ENCODE measurements at places on chromosomes 1 and 21.

- no peak for DNase-seq
These were observed 189.4 kb downstream of the GRIK3 start for GRCh38 chr1:36844917-36845316.

DNA sequence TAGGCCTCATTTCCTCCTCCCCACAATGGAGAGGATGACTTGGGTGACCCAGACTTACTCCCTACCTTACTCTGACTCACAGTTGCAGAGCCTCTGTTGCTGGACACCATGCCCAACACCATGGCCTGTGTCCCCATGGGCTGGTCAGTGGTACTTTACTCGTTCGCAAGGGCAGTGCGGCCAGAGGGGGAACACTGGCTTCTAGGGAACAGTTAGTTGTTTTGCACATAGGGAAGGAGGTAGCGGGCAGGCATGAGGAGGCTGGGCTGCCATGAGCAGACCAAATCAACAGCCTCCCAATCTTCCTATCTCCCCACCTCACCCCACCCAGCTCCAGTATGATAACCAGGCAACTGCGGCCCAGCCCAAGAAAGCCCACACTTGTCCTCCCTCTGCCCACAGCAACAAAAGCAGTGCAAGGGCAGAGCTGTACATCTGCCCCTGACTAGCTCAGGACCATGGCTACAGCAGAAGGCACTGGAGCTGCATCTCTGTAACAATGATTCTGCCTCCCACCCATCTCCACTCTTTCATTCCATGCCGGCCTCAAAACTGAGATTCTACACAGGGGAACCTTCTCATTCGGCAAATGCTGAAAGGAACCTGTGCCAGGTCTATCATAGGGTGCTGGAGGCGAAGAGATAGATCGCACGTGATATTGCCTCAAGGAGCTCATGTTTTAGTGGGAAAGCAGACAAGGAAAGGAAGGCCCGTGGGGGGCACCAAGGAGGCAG, 18.6 kb downstream of the TAL1 start:
- DNase-seq: no peak

DNA sequence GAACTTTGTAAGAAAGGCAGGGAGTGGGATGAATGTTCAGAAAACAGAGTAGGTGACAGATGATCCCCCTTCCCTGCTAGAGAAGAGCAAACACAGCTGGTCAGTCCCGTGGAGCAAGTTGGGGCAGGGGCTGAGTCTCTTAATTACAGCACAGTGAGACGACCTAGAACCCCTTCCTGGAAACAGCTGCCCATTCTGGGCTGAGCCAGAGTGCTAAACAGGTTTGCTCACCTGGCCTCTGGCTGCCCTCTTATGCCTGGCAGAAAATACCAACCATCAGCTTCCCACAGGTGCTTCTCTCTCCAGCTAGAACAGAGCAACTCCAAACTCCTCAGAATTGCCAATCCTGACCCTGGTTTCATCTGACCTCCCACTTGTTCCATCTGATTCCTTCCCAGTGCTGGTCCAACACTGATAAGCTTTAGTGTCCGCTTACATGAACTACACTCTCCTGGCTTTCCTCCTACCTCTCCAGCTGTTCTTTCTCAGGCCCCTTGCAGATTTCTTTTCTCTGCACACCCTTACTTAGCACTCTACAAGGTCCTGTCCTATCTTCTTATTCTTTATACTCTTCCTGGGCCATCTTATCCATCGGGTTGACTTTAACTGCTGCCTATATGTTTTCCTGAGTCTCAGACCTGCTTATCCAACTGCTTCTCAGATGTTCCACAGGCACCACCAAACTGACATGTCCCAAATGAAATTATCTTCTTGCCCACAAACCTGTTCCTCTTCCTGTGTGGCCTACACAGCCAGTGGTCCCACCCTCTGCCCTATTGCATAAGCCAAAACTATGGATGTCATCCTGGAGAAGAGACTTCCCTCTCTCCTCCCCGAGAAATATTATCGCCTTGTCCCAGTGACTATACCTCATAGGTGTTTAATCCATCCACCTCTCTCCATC, 22.6 kb upstream of the COL9A2 start:
- DNase-seq: no peak

GRCh38 chr1:173420330-173420806, 56.8 kb upstream of the PRDX6 start:
- DNase-seq: peak; percentile 35

DNA sequence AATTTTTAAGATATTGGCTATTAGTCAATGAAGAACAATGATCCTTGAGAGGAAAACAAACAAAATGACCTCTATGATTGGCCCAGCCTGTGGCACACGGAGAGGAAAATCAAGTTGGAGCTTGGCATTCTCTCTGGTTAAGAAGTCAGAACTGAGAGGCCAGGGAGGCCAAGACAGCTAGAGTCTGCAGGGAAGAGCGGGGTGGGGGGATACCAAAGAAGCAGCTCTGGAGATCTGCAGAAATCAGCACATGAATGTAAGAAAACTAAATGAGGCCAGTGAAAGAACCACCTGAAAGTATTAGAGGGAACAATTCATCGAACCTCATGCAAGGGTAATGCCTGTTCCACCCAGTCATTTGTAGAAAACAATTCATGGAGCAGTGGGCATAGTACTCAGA, 23.8 kb upstream of the C1orf115 start:
- no peak for DNase-seq

All from hepatic stellate cell (primary cell).